ENCODE measurements at places on chromosomes 16 and 17. TPM values are rescaled to one million over a fixed set of nuclear protein-coding genes. Genes with fewer than 3 reads are reported as not detected.

GRCh38 chr17:56119191-56119590 lies 34.1 kb upstream of the ANKFN1 start:
- H3K4me1 ChIP-seq: no peaks in the 10 kb centered on the region
- H3K4me3 ChIP-seq: no peak overlapping the region
- no peak overlapping the region for H3K27ac ChIP-seq
- no peak for DNase-seq
- no peaks in the 10 kb centered on the region for H3K36me3 ChIP-seq

DNA sequence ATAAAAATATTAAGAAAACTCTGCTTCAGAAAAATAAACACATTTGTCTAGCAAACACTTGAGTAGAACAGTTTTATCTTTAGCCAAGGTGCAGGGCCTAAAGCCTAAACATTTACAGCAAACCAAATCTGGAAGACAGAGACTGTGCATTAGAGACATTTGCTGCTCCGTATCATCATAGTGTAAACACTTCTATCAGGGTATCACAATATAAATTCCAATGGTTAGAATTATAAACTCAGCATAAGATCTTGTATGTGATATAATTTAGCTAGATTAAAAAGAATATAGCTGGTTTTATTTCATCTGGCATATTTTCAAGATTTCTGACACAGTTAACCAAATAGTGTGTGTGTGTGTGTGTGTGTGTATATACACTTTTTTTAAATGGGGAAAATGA lies 133.8 kb upstream of the NACA2 start:
- no peak for DNase-seq
- H3K4me1 ChIP-seq: no peaks in the 10 kb centered on the region
- H3K27ac ChIP-seq: no peak overlapping the region
- H3K36me3 ChIP-seq: peaks cover 13% of the 10 kb centered on the region
- no peaks in the 10 kb centered on the region for H3K27me3 ChIP-seq

GRCh38 chr16:29029168-29029994 lies 44.5 kb downstream of the LAT start:
- no peaks in the 10 kb centered on the region for H3K4me1 ChIP-seq
- H3K36me3 ChIP-seq: no peaks in the 10 kb centered on the region
- H3K27ac ChIP-seq: no peak overlapping the region
- no peaks in the 10 kb centered on the region for H3K27me3 ChIP-seq

Gene C17orf78
- 1.6 TPM for total RNA-seq

DNA sequence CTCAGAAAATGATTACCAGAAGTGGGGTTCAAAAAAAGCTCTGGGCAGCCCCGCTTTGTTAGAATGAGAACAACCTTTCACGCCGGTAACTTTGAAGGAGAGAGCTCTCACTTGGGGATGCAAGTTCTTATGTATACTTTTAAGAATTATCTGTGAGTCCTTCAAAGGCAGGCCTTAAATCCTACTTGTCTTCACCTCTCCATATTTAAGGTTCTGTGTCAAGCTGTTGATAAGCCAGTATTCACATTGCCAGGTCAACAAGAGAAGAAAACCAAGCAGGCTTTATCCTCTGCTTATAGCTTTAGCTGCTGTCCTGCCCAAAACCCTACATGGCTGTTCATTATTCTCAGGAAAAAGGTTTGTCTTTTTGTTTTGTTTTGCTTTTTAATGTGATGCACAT lies 42.9 kb downstream of the CDRT4 start:
- no peak for DNase-seq
- no peak overlapping the region for H3K27ac ChIP-seq

- H3K4me1 ChIP-seq: peaks cover 62% of the 10 kb centered on the region
- DNase-seq: no peak
- H3K36me3 ChIP-seq: peaks cover 6% of the 10 kb centered on the region
- H3K27ac ChIP-seq: peak overlapping the region; percentile 65
- H3K4me3 ChIP-seq: no peak overlapping the region
These were observed 225.3 kb downstream of the CCDC182 start for GRCh38 chr17:57519800-57520199.

- no peaks in the 10 kb centered on the region for H3K27me3 ChIP-seq
- peak overlapping the region; percentile 5 for H3K27ac ChIP-seq
- DNase-seq: no peak
- H3K4me3 ChIP-seq: no peak overlapping the region
These were observed 38.0 kb downstream of the MMP15 start for GRCh38 chr16:58063377-58064076.

DNA sequence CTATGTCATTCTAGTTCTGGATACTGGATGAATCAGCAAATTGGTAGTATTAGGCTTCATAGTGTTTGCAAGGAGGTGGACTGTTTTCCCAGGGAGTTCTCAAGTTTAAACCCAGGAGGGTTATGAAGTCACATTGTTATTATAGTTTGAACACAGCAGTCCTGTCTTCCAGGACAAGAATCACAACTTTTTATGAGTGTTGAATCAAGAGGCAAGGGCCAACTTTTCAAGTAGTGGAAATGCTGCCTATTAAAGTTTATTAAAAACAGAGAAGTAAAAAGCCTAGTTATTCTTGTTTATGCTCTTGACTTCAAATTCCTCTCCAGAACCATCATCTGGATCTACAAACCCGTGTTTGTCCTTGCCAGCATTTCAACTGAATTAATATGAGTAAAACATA lies 86.3 kb upstream of the GOT2 start:
- DNase-seq: no peak
- peaks cover 9% of the 10 kb centered on the region for H3K27me3 ChIP-seq
- H3K4me1 ChIP-seq: peaks cover under 1% of the 10 kb centered on the region
- no peak overlapping the region for H3K27ac ChIP-seq

GRCh38 chr17:79983456-79983855 lies 52.2 kb downstream of the TBC1D16 start:
- H3K36me3 ChIP-seq: no peaks in the 10 kb centered on the region
- no peak overlapping the region for H3K4me3 ChIP-seq
- DNase-seq: no peak

DNA sequence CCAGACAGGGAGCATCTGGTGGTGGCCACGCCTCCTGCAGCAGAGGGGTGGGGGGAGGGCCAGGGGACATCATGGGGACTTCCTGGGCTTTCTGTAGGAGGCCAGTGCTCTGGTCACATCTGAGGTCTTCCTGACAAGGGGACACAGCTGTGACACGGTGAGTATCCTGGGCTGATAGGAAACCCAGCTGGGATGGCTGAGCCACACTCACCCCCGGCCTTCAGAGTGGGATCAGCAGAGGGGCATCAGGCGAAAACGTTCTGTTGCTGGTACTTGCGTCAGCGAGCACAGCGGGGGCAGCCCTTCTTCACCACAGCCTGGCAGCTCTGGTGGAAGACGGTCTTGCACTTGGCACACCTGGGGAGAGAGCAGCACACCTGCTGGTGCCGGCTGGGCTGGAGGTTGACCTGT lies 122.9 kb upstream of the SMURF2 start:
- peak overlapping the region; percentile 56 for H3K27ac ChIP-seq
- peaks cover 15% of the 10 kb centered on the region for H3K4me1 ChIP-seq
- DNase-seq: no peak

Gene CHMP6
- 29.1 TPM for total RNA-seq

DNA sequence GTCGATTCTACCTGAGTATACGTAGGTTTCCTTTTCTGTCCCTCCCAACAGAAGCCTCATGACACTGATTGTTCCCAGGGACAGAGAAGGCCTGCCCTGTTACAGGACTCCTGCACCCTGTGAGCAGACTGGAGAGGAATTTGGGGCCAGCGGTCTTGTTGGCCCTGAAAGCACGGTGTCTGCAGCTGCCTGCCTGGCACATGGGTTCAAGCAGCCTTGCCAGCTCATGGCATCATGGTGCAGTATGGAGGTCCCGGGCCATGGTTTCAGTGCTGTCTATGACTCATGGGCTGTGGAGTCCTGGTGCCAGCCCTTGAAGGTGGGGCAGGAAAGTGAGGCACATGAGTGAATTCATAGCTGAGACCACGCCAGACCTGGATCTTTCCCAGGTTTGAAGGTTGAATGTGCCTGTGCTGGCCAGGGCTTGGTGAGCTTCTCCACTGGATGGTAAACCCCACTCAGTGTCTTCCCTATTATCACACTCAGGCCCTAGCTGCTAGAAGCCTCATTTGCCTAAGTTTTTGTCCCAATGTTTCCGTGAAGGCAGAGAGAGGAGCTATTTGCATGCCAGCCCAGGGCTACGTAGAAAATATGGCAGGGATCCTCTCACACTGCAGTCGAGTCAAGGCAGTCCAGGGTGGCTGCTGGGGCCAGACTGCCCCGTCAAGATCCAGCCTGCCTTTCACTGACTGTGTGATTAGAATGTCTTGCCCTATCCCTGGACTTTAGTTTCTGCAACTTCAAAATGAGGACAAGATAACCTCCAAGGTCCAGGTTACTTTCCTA lies 277.2 kb upstream of the CCL2 start:
- no peak overlapping the region for H3K27ac ChIP-seq
- H3K4me3 ChIP-seq: no peak overlapping the region
- H3K36me3 ChIP-seq: no peaks in the 10 kb centered on the region
- peaks cover 12% of the 10 kb centered on the region for H3K27me3 ChIP-seq

Gene TP53TG3E
- not detected for total RNA-seq

Gene IL17C
- total RNA-seq: not detected

DNA sequence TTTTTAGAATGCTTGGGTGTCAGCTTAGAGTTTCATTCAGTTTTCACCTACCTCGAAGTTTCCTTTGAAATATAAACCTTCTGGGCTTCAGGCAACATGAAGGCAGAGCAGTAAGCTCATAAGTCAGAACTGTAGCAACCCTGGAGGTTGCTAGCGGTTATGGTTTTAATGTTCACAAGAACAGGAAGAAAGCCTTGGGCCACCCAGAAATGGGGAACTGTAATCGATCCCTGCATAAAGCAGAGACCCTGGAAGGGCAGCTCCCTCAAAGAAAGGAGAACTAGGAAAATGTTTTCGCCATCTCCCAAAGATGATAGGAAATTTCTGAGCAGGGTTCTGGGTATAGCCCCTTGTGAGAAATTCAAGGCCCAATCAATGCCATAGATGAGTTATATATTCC lies 47.8 kb upstream of the RASL10B start:
- no peaks in the 10 kb centered on the region for H3K27me3 ChIP-seq
- no peak overlapping the region for H3K27ac ChIP-seq
- DNase-seq: no peak
- H3K4me3 ChIP-seq: no peak overlapping the region
- H3K4me1 ChIP-seq: no peaks in the 10 kb centered on the region
- peaks cover 33% of the 10 kb centered on the region for H3K36me3 ChIP-seq

- peaks cover 8% of the 10 kb centered on the region for H3K27me3 ChIP-seq
- peak overlapping the region; percentile 91 for H3K27ac ChIP-seq
- H3K4me3 ChIP-seq: peak overlapping the region; percentile 94
These were observed 14.3 kb downstream of the SPATA32 start for GRCh38 chr17:45247429-45248131.

DNA sequence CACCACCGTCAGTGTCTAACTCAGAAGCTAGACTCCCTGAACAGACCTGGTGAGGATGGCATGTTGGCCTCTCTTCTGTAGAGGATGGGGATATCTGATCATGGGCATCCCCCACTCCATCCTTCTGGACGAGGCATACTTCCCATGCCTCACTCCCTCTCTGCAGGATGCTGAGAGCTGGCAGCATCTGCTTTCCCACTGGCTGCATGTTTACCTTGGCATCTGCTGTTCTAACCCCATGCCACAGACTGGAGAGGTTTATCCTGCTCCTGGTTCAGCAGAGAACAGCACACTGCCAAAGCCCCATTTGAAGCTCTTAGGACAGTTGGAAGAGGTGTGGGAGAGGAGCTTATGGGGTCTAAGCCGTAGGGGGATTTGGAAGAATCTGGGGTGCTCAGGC lies 46.0 kb downstream of the YPEL2 start:
- no peak overlapping the region for H3K4me3 ChIP-seq
- H3K27ac ChIP-seq: no peak overlapping the region
- H3K27me3 ChIP-seq: no peaks in the 10 kb centered on the region
- peaks cover 41% of the 10 kb centered on the region for H3K4me1 ChIP-seq
- peaks cover 3% of the 10 kb centered on the region for H3K36me3 ChIP-seq
- no peak for DNase-seq

DNA sequence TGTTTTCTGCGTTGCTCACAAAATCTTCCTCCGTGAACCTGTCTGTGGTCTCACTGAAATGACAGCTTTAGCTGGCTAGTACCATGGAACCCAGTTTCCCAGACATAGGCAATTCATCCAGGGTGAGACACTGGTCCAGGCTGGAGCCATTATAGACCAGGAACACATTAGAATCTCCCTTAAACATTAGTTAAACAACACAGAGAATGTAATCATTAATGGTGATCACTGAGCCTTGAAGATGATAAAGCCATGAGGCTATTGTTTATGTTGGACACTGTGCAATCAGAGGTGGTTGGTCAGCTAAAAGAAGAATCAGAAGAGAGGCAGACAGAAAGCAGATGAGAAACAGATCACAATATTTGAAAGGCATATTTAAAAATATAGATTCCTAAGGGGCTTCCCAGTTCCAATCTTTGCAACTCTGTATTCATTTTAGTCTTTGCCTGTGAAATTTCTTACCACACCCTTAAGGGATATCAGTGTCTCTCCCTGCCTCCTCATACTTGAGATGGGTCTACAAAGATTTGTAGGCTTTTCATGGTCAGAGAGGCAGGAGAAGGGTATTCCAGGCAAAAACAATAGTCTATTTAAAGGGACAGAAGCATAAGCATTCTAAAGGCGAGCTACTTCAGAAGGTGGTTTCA lies 317.9 kb downstream of the MAP2K6 start:
- H3K27ac ChIP-seq: no peak overlapping the region
- no peaks in the 10 kb centered on the region for H3K36me3 ChIP-seq
- no peak overlapping the region for H3K4me3 ChIP-seq
- H3K4me1 ChIP-seq: peaks cover 3% of the 10 kb centered on the region
- DNase-seq: no peak

DNA sequence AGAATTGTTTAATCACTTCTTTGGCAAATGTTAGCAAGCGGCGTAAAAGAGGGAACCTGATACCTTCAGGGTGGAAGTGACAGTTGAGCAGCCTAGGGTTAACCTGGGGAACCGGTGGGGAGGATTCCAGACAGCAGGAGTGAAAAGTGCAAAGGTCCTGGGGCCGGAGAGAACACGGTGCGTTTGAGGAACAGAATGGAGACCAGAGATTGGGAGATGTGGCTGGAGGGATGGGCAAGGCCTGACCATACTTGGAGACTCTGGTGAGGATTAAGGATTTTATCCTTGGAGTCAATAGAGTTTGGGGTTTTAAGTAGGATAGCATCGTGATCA lies 2.3 kb upstream of the ZNF500 start:
- peak overlapping the region; percentile 91 for H3K4me3 ChIP-seq
- H3K27ac ChIP-seq: peak overlapping the region; percentile 59
- peaks cover 22% of the 10 kb centered on the region for H3K4me1 ChIP-seq
- H3K27me3 ChIP-seq: no peaks in the 10 kb centered on the region
- no peaks in the 10 kb centered on the region for H3K36me3 ChIP-seq

GRCh38 chr17:10251212-10251948 lies 53.0 kb upstream of the GAS7 start:
- H3K27me3 ChIP-seq: peaks cover 12% of the 10 kb centered on the region
- DNase-seq: no peak
- H3K27ac ChIP-seq: no peak overlapping the region
- H3K4me1 ChIP-seq: no peaks in the 10 kb centered on the region
- H3K36me3 ChIP-seq: no peaks in the 10 kb centered on the region

GRCh38 chr16:64952177-64952576 lies 169.7 kb downstream of the CDH11 start:
- H3K4me3 ChIP-seq: no peak overlapping the region
- peaks cover 11% of the 10 kb centered on the region for H3K4me1 ChIP-seq
- H3K27me3 ChIP-seq: no peaks in the 10 kb centered on the region
- H3K36me3 ChIP-seq: peaks cover 34% of the 10 kb centered on the region
- no peak for DNase-seq

Gene RND2
- 7.1 TPM for total RNA-seq

All from type B pancreatic cell (in vitro differentiated cells).